ENCODE measurements at places on chromosomes 2 and 18.

GRCh38 chr2:177165721-177166711 lies 46.6 kb upstream of the HNRNPA3 start:
- no peak for DNase-seq

- DNase-seq: no peak
These were observed 281.7 kb upstream of the CCDC68 start for GRCh38 chr18:55240978-55241377.

GRCh38 chr2:8677646-8678592 lies 3.9 kb upstream of the ID2 start:
- no peak for DNase-seq

DNA sequence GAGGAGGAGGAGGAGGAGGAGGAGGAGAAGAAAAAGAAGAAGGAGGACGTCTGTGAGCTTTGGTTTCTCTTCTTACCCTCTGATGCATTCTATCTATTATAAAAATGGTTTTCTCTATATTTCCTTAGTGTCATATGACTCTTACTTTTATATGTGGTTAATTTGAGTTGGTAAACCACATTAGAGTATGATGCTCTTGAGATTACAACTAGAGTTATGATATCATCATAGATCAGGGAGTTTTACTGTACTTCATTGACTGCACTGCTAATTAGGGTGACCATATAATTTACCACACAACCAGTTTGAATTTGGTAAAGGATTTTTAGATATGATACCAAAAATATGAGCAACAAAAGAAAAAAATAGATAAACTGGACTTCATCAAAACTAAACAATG lies 166.4 kb downstream of the ZNF385B start:
- no peak for DNase-seq

DNA sequence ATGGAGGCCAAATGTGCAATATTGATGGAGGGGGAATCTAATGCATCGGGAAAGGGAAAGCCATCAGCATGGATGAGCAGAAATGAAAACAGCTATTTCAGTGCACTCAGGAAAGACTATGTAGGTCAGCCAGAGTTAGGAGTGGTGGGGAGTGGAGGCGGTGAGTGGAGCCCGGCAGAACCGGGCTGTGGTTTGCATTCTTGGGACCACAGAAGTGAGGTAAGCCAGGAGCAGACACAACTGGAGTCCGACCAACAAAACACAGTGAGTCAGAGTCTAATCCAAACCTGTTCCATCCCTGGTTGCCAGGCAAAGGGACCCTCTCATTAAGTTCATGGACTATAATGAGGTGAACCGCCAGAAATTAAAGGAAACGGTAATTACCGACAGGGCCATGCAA lies 61.1 kb upstream of the RAB12 start:
- no peak for DNase-seq

Measured in T-helper 22 cell (primary cell).